ENCODE measurements at places on chromosomes 1 and 21.
A peak's percentile ranks its signal among the peaks of the same experiment; 100 is the strongest.

DNA sequence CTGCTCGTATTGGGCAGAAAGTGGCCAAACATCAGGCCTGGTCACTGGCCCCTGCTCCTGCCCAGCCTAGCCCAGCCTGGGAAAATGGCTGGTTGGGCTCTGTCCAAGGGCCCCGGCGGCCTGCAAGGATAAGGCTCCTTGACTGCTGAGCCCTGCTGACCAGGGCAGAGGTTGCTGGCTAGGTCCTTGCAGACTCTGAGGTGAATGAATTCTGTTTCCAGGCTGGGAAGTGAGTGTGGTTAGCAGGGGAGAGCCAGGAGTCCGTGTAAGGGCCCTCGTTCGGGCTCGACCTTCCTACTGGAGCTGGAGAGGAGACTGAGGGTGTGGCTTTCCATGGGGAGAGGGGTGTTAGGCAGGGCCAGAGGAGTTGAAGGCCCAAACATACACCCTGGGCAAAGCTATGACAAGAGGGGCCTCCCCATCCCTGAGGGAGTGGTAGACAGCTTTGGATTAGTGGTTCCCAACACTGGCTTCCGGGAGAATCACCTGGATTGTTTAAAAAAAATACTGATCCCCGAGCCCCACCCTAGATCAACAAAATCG is 20.6 kb downstream of the CSF1 start:
- peak; percentile 59 for DNase-seq

- no peak for DNase-seq
These were observed 630 bp upstream of the DBT start for GRCh38 chr1:100250264-100250663.

- DNase-seq: no peak
These were observed 2.7 kb upstream of the KIF21B start for GRCh38 chr1:201026234-201026633.

DNA sequence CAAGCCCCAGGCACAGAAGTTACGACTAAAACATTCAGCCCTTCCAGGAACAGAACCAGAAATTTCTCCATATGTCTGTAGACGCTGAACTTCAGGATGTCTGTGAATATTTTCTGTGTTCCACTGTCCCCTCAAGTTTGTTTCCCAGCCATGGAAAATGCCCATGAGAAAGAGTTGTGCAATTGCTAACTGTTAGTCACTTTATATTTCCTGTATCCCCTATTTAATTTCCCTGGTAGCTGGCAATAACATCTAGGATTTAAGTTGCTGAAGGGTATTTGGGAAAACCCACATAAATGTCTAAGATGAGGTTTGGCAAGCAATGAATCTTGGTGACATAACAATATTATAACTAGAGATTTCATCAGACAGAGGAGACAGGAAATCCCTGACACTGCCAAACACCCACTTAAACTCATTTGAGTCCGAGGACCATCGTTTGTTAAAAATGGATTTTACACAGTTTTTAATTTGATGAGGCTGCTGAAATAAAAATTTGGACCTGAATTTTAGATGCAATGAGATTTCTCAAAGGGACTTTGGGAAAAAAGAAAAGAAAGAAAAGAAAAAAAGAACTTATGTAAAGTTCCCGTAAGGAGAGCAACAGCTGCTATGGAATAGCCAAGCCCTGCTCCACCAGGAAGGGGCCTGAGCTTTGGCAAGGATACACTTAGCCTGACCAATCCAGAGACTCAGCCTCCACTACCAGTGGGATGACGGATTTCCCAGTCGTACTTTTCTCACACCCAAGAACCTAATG is 21.8 kb upstream of the ERRFI1 start:
- peak; percentile 11 for DNase-seq

GRCh38 chr1:228274452-228275178 is 66.8 kb downstream of the OBSCN start:
- DNase-seq: peak; percentile 41

GRCh38 chr1:46526013-46526690 is 25.3 kb downstream of the KNCN start:
- no peak for DNase-seq

- no peak for DNase-seq
These were observed 1.1 kb upstream of the RCSD1 start for GRCh38 chr1:167628741-167629515.

DNA sequence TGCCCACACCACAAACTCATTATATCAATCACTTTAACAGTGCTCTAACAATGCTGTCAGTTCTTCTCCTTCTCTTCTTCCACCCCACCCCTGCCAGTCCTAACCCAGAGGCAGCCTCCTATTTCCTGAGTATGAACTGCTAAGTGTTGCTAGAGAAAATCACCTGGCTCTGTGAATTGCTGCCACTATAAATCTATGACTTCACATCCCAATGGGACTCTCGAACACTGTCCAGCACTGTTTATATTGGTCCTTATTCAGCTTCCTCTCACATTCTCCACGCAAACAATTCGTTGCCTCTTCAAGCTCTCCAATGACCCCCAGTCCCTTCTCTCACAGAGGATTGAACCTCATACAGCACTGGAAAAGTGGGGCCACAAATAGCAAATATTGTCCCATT is 27.0 kb upstream of the USH2A start:
- no peak for DNase-seq

DNA sequence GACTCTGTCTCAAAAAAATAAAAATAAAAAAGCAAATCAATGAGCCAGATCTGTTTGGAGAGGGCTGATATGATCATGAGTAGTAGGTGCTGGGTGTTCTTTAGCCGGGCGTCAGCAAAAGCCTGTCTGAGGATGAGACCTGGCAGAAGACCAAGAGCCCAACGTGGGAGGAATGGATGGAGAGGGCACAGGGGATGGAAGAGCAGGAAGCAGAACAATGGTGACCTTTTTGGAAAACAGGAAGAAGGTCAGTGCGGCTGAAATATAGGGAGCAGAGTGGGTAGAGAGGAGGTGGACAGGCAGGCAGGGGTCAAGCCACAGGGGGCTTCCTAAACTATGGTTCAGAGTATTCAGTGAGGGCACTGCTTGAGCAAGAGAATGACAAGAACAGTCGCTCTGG is 30.9 kb downstream of the VWA5B1 start:
- DNase-seq: no peak

GRCh38 chr1:102365071-102365470 is 368.3 kb upstream of the OLFM3 start:
- no peak for DNase-seq

DNA sequence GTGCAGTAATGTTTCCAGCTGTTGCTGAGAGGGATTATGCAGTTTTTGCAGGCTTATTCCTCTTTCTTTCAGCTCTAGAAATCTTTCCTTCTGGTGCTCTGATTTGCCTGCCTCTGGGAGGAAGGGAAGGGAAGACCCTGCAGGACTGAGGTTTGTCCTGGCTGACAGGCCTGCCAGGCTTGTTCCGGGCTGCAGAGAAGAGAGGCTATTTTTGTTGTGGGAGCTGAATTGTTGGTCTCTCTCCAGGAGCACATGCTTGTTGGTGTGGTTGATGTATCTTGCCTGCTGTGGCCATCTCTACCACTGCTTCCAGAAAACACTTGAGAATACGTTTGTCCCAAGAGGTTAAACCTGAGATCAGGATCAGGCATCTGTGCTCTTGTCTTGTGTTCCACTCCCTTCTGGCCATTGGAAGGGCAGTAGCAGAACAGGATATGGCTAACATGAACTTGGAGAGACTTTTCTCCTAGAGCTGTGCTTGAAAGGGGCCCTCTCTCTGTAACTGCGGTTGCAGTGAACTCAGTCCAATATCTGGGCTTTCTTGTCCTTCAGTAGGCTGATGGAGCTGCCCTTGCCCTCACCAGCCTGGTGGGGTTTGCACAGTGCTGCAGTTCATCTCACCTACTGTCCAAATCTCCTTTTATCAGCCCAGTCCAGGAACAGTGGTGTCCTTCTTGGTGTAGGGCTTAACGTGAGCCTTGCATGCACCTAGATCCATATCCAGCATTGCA is 21.5 kb upstream of the SLC25A34 start:
- no peak for DNase-seq

DNA sequence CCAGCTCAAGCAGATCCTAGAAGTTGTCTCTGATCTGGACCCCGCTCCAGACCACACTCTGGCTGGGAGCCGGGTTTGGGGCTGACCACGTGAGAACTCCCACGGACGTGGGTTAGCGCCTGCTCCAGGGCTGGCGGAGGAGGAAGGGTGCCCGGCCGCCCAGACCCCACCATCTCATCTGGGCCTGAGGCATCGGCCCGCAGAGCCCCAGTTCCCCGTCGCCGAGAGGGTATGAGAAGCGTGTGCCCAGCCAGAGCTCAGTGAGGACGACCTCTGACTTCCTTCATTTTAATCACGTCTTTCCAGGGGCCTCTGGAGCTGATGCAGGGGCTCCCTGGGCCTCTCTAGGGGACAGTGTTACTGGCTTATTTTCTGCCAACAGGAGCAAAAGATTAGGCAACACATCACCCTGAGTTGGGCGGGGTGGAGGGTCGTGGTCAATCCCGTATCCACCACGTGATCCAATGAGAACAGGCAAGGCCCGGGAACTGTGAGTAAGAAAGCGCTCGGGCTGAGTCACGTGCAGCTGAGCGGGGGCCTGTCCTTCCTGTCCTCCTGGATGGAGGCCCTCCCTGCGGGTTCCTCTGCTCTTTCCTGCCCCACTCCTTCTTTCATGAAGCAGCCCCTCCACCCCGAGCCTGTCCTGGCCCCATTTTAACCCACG is 81.1 kb downstream of the SIK1 start:
- peak; percentile 81 for DNase-seq

DNA sequence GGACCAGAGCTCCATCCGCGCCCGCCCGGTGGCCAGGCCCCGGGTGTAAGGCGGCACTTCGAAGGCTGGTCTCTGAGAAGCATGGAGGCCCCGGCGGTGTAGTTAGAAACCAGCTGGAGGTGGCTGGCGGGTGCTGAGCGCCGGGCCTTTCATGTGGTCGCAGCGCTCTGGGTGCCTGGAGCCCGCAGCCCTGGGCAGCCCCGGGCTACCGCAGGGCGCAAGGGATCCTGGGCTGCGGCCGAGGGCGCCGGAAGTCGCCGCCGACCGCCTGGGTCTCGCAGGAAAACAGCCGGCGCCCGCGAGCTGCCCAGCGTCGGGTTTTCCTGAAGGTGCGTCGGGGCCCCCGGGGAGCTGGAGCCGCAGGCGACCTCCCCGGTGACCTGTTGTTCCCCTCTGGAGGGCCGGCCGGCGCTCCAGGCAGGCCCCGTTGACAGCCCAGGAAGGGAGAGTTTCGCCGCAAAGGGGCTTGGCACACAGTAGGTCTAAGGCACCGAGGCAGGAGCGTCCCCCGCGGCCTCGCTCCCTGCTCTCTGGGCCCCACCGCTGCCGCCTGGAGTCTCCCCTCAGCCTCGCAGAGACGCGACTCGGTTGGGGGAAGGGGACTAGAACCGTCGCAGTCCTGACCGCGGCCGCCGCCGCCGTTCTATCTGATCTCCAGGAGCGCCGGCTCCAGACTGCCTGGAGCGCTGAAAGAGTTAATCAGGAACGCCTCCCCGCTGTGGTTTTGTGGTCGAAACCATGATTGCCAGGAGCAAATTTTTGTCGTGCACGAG is 2.7 kb downstream of the GRHL3 start:
- peak; percentile 95 for DNase-seq

DNA sequence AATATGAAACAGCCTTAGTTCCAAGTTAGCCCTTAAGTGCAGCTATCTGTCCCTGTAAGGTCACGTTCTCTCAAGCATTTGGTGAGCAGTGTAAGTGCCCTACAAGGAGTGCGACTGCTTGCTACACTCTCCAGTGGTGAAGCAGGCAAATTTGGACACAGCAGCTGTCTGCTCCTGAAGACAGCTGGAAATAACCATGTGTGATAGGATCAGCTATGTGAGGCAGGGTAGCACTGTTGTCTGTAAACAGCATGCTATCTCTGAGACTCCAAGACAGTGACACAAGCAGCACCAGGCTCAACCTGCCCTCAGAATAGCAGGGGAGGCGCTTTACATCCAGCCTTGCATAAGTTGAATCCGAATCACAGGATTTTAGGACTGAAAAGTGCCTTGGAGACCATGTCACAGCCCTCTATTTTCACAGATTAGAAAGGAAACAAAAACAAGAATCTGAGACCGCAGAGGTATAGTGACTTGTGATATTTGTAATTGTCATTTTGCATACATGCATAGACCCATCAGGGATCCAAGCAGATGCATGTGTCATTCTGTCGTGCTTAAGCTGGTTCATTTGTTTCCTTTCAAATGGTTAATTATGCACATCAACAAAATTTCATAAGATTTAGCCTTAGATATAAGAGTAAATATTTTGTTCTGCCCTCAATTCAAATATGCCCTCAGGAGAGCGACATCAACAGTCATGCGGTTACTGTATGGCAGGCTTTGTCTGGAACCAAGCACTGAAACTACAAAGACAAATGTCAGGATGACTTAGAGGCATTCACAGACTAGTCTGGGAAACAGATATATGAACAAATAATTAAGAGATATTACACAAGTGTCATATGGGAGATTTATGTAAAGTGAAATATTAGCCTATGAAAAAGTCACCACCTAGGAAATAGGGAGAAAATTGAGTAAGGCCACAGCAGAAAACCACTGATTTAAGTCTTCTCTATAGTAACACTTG is 134.9 kb upstream of the NRIP1 start:
- DNase-seq: no peak

DNA sequence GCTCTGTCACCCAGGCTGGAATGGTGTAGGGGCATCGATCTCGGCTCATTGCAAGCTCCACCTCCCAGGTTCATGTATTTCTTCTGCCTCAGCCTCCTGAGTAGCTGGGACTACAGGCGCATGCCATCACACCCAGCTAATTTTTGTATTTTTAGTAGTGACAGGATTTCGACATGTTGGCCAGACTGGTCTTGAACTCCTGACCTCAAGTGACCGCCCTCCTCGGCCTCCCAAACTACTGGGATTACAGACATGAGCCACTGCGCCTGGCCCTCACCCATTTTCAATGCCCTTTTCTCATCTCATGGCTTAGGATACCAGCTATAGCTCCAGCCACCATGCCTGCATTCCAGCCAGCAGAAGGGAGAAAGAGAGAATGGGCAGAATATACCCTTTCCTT is 12.9 kb upstream of the SOX13 start:
- no peak for DNase-seq

DNA sequence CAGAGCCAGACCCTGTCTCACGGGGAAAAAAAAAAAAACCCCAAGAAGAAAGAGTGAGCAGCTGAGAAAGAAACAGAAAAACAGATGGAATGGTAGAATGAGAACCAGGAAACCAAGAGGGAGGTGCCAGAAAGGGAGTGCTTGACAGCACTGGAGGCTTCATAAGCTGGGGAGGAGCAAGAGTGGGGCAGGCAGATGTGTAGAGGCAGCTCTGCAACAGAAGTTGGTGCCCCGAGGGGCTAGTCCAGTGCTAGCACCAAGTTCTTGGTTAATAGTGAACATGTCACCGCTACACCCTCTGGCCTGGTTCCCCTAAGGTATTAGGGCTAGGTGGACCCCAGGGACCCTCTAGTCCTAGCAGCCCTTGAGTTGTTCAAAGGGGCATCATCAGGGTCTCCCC is 98.0 kb downstream of the TGFBR3 start:
- no peak for DNase-seq

Measured in hematopoietic multipotent progenitor cell treated with erythropoietin and hydrocortisone succinate and interleukin-3 and kit ligand, for 4 days (in vitro differentiated cells).